ENCODE measurements at places on chromosomes 11 and 22. TPM values are rescaled to one million over a fixed set of nuclear protein-coding genes. Genes with fewer than 3 reads are reported as not detected.

DNA sequence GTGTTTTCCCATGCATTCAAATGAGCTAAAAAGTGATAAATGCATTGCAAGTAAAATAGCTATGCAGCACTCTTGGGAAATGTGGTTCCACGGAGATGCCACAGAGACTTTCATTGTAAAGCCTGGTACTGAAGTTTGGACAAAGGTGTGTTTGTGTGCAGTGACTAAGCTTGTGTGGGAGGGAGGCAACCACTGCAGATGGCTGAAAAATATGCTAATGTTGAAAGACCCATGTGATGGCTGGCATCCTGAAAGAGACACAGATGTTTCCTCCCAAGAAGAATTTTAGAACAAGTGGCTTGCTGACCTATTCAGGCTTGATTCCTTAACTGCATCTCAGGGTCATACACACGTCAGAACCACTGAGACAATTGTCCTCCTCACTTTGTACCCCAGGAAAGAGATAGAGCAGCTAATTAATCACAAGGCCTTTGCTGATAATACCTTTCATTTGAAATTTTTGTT is 73.8 kb downstream of the FAM76B start:
- no peak overlapping the region for H3K4me3 ChIP-seq
- no peaks in the 10 kb centered on the region for H3K27me3 ChIP-seq
- H3K27ac ChIP-seq: peak overlapping the region; percentile 75
- no peaks in the 10 kb centered on the region for H3K36me3 ChIP-seq
- DNase-seq: peak; percentile 51

Gene PHF21A
- 20.5 TPM for total RNA-seq

DNA sequence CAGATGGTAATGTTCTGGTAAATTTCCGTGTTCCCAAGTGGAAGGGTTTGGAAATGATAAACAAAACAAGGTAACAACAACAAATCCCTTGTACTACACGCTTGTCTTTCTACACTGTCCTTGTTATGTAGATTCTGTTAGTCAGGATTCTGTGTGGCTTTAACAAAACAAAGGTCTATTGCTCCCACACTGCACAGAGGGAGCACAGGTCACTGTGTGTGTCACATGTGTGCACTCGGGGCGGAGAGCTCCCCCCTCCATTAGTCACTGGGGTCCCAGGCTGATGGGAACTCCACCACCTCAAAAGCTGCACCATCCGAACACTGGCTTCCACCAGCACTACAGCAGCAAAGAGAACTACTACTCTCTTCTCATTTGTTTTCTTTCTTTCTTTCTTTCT is 227.9 kb downstream of the NTM start:
- no peaks in the 10 kb centered on the region for H3K4me1 ChIP-seq
- H3K27ac ChIP-seq: no peak overlapping the region
- no peak for DNase-seq
- H3K27me3 ChIP-seq: no peaks in the 10 kb centered on the region
- no peak overlapping the region for H3K4me3 ChIP-seq
- H3K36me3 ChIP-seq: no peaks in the 10 kb centered on the region

Gene OR6A2
- total RNA-seq: 0.09 TPM

Gene DUSP18
- 11.6 TPM for total RNA-seq

GRCh38 chr11:73866586-73866996 is 10.1 kb downstream of the COA4 start:
- H3K27ac ChIP-seq: no peak overlapping the region
- no peaks in the 10 kb centered on the region for H3K27me3 ChIP-seq
- H3K4me3 ChIP-seq: no peak overlapping the region
- H3K4me1 ChIP-seq: no peaks in the 10 kb centered on the region

DNA sequence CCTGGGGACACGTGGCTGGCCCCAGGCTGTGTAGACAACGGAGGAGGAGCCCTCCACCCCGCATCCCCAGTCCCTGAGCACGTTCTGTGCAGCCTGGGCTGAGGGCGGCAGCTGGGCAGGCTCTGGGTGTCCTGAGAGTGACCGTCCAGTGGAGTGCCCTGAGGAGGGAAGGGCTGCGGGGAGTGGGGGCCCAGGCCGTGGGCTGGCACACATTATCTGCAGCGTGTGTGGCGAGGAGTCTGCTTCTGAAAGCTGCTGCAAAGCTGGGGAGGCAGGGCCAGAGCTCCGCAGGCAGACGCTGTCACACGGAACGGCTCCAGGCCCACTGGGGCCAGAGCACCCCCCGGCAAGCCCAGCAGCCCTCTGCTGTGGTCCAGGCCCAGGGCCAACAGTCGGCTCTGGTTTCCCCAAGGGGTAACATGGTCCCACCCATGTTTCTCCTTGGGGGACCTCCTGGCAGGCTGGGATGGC is 835 bp upstream of the ANO9 start:
- no peak overlapping the region for H3K4me3 ChIP-seq
- peaks cover 24% of the 10 kb centered on the region for H3K36me3 ChIP-seq
- H3K27ac ChIP-seq: no peak overlapping the region
- no peak for DNase-seq

- no peak for DNase-seq
- peaks cover 17% of the 10 kb centered on the region for H3K27me3 ChIP-seq
- H3K4me3 ChIP-seq: no peak overlapping the region
- peaks cover 8% of the 10 kb centered on the region for H3K4me1 ChIP-seq
Measured at GRCh38 chr11:2775083-2775625, 75.4 kb upstream of the KCNQ1OT1 start.

GRCh38 chr11:6646918-6647679 is 8.5 kb downstream of the DCHS1 start:
- no peaks in the 10 kb centered on the region for H3K36me3 ChIP-seq
- DNase-seq: no peak
- no peaks in the 10 kb centered on the region for H3K27me3 ChIP-seq
- no peak overlapping the region for H3K27ac ChIP-seq

Gene OR9Q1
- total RNA-seq: not detected

Gene SLC22A25
- not detected for total RNA-seq

DNA sequence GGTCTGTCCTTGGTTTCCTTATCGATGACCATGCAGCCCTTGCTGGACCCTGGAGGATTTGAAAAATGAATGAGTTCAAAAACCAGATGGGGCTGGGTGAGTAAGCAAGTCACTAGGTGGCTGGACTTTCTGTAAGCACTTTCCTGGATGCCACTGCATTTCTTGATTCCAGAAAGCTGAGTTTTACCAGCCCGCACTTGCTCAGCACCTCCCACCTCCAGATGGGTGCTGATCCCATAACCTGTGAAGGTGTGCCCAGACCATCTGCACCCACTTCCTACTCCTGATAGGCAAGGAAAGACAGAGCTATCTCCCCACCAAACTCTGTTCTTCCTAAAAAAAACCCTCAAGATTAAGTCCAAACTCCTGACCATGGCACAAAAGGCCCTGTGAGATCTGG is 21.1 kb downstream of the ASCC2 start:
- no peak for DNase-seq
- H3K4me1 ChIP-seq: peaks cover 34% of the 10 kb centered on the region
- no peak overlapping the region for H3K27ac ChIP-seq
- no peak overlapping the region for H3K4me3 ChIP-seq

DNA sequence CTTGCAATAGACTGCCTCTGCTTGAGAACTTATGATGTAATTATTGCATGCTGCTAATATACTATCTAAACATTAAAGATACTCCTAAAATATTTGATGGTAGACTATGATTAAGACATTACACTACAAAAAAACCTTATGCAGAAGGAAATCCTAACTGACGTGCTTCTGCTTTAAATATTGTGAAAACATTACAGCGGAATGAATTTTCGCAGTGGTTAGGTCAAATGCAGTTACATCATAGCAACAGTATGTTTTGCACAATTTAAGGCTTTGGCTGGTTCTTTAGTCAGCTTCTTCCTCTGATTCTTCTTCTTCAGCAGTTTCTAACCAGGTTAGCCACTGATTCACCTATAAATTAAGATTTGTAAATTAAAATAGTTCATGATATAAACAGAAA is 11.2 kb downstream of the EIF4G2 start:
- peaks cover 31% of the 10 kb centered on the region for H3K4me1 ChIP-seq
- no peak overlapping the region for H3K4me3 ChIP-seq
- H3K36me3 ChIP-seq: peaks cover 57% of the 10 kb centered on the region
- H3K27ac ChIP-seq: no peak overlapping the region

Gene TEF
- total RNA-seq: 6.3 TPM

DNA sequence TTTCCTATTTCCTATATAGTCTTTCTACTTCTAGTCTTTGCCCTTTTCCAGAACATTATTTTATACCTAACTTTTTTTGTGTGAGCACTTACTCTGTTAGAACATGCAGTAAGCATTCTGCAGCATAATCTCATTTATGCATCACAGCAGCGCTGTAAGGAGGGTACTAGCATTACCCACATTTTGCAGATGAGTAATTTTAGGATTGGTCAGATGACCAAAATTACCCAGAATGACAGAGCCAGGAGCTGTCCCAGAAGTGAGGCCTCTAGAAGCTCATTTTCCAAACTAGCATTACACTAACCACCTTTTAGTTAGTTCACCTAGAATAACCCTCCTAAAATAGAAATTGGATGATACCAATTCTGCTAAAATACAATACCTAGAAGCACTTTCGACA is 47.1 kb upstream of the ARHGAP32 start:
- no peak for DNase-seq
- no peaks in the 10 kb centered on the region for H3K27me3 ChIP-seq
- no peaks in the 10 kb centered on the region for H3K36me3 ChIP-seq
- no peak overlapping the region for H3K27ac ChIP-seq
- H3K4me3 ChIP-seq: no peak overlapping the region
- H3K4me1 ChIP-seq: peaks cover 22% of the 10 kb centered on the region

GRCh38 chr11:70429724-70430521 is 31.6 kb downstream of the CTTN start:
- H3K4me1 ChIP-seq: no peaks in the 10 kb centered on the region
- no peaks in the 10 kb centered on the region for H3K27me3 ChIP-seq
- no peak for DNase-seq
- H3K4me3 ChIP-seq: no peak overlapping the region
- no peak overlapping the region for H3K27ac ChIP-seq
- H3K36me3 ChIP-seq: peaks cover 78% of the 10 kb centered on the region

Gene CPT1B
- 72.6 TPM for total RNA-seq

GRCh38 chr22:37282385-37282677 is at the start of gene CYTH4:
TSS of gene CYTH4 (plus strand) at chr22:37282508. CDS start at chr22:37282570, 62 bp downstream.
- H3K36me3 ChIP-seq: no peaks in the 10 kb centered on the region
- peak within 1 kb of the TSS; percentile 29 for H3K4me3 ChIP-seq
- peak within 1 kb of the TSS; percentile 32 for H3K27ac ChIP-seq
- H3K4me1 ChIP-seq: peaks cover 15% of the 10 kb centered on the region
- peak; percentile 70 for DNase-seq
- peaks cover 47% of the 10 kb centered on the region for H3K27me3 ChIP-seq

- no peaks in the 10 kb centered on the region for H3K27me3 ChIP-seq
- H3K36me3 ChIP-seq: no peaks in the 10 kb centered on the region
- DNase-seq: no peak
- no peaks in the 10 kb centered on the region for H3K4me1 ChIP-seq
Measured at GRCh38 chr11:79139900-79140299, 300.9 kb downstream of the TENM4 start.

DNA sequence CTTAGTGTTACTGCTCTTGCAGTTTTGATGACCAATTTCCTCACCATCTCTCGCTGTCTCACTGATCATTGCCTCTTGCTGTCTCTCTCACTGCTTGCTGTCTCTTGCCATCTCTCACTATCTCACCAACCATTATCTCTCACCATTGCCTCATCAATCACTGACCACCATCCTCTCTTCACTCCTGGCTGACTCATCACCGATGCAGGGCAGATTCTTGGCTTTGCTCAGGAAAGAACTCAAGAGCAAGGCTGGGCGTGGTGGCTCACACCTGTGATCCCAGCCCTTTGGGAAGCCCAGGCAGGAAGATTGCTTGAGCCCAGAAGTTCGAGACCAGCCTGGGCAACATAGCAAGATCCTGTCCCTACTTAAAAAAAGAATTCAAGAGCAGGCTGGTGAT is 66.3 kb upstream of the SYN3 start:
- H3K27ac ChIP-seq: no peak overlapping the region
- no peaks in the 10 kb centered on the region for H3K27me3 ChIP-seq
- no peaks in the 10 kb centered on the region for H3K4me1 ChIP-seq
- no peaks in the 10 kb centered on the region for H3K36me3 ChIP-seq
- H3K4me3 ChIP-seq: no peak overlapping the region

DNA sequence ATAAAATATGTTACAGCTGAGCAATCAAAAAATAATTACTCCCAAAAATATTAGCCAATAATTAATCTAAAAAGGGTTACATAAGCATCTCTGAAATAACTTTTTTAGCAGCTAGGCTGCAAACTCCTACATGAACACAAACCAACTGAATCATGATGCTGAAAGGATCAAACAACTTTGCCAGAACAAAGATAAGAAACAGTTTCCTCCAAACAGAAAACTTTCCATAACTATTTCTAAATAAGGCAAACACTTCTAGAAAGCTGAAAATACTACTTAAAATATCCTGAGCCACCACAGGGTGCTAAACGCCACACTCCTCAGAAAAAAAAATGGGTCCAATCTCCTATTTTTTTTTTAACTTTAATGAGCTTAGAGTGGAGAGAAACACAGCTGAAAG is 68.6 kb upstream of the ARHGAP32 start:
- peaks cover 23% of the 10 kb centered on the region for H3K4me1 ChIP-seq
- no peak overlapping the region for H3K4me3 ChIP-seq
- no peaks in the 10 kb centered on the region for H3K27me3 ChIP-seq
- no peak overlapping the region for H3K27ac ChIP-seq

- no peak overlapping the region for H3K4me3 ChIP-seq
- peaks cover 8% of the 10 kb centered on the region for H3K4me1 ChIP-seq
- H3K27ac ChIP-seq: no peak overlapping the region
- no peaks in the 10 kb centered on the region for H3K36me3 ChIP-seq
Measured at GRCh38 chr11:45556851-45557707, 108.3 kb downstream of the CHST1 start.

DNA sequence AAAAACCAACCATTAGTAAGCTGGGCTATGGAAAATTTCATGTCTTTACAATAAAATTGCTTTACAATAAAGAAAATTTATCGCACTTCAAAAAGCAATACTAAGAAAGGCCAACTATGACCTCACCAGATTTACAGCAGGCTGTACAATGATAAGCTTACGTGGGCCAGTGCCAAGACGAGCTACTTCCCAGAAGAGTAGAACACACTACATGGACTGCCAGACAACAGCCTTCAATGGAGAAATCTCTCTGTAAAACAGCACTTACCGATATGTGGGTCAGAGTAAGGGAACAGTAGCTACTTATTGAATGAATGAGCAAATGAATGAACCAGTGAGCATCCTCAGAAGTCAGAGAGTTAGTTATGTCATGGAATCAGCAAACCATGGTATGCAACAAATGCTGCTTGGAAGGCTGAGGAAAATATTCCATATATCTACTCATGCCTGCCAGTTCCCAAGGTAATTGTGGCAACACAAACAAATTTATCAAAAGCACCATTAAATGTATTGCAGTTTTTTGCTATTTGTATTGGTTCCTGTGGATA is 74.4 kb downstream of the SLC36A4 start:
- H3K27me3 ChIP-seq: peaks cover 11% of the 10 kb centered on the region
- H3K4me1 ChIP-seq: no peaks in the 10 kb centered on the region
- no peaks in the 10 kb centered on the region for H3K36me3 ChIP-seq
- H3K4me3 ChIP-seq: no peak overlapping the region
- DNase-seq: no peak

GRCh38 chr11:130442737-130443136 is 5.7 kb upstream of the ADAMTS15 start:
- no peak overlapping the region for H3K4me3 ChIP-seq
- H3K36me3 ChIP-seq: no peaks in the 10 kb centered on the region
- H3K27me3 ChIP-seq: peaks cover 41% of the 10 kb centered on the region

- peak; percentile 84 for DNase-seq
- H3K27me3 ChIP-seq: no peaks in the 10 kb centered on the region
- peaks cover 56% of the 10 kb centered on the region for H3K4me1 ChIP-seq
- H3K27ac ChIP-seq: peak overlapping the region; percentile 53
- H3K4me3 ChIP-seq: peak overlapping the region; percentile 41
Measured at GRCh38 chr22:45632791-45633515, 38.7 kb upstream of the ATXN10 start.
